Endothelial cell of umbilical vein (primary cell): ENCODE measurements at places on chromosomes 7 and 10. TPM values are rescaled to one million over a fixed set of nuclear protein-coding genes. Genes with fewer than 3 reads are reported as not detected.

Gene EMX2
- total RNA-seq: not detected in 2 replicates

DNA sequence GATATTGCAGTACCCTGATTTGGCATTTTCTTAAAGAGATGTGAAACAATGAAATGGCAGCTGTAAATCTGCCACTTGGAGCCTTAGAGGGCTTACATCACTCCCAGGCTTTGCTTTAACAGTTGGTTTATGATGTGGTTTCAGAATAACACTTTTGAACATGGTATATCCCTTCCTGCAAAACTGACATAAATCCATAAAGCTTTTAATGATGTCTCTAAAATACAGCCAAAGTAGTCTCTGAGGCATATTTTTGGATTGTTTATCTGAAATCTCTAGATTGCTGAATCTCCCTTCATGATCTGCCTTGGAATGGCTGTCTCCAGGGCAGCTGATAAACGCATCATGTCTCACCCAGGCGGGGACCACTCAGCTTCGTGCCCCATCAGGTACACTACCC is 377.8 kb upstream of the C7orf33 start:
- no peaks in the 10 kb centered on the region for H3K27me3 ChIP-seq
- no peak for DNase-seq
- no peak overlapping the region for H3K27ac ChIP-seq
- H3K4me1 ChIP-seq: no peaks in the 10 kb centered on the region

GRCh38 chr10:11164803-11165590 is 147.3 kb downstream of the CELF2 start:
- no peak overlapping the region for H3K27ac ChIP-seq
- DNase-seq: peak; percentile 61
- no peaks in the 10 kb centered on the region for H3K36me3 ChIP-seq

GRCh38 chr10:62437696-62438095 is 63.5 kb downstream of the ZNF365 start:
- H3K27ac ChIP-seq: no peak overlapping the region
- H3K27me3 ChIP-seq: no peaks in the 10 kb centered on the region
- peak; percentile 73 for DNase-seq
- H3K4me3 ChIP-seq: no peak overlapping the region
- H3K4me1 ChIP-seq: peaks cover 14% of the 10 kb centered on the region
